ENCODE measurements at places on chromosomes 5 and 9.

DNA sequence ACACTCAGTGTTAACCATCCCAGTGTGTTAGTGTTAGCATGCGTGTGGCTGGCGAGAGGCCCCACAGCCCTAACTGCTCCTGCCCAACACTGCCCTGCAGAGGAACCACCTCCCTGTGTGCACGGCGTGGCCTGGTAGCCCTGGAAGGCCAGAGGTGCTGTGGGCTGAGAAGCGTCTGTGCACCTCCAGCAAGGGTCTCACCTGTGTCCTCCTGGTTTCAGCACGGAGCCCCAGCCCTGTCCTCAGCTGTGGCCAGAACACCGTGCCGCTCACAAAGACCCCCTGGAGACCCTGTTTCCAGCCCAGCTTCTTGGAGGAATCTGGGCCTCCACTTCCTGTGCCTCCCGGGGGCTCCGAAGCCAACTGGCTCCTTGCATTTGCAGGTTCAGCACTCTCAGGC is 56.1 kb upstream of the NRARP start:
- no peak for DNase-seq

GRCh38 chr5:43017428-43017815 is 22.7 kb downstream of the ANXA2R start:
- no peak for DNase-seq

- no peak for DNase-seq
Measured at GRCh38 chr5:8693341-8693844, 824.4 kb downstream of the MTRR start.

DNA sequence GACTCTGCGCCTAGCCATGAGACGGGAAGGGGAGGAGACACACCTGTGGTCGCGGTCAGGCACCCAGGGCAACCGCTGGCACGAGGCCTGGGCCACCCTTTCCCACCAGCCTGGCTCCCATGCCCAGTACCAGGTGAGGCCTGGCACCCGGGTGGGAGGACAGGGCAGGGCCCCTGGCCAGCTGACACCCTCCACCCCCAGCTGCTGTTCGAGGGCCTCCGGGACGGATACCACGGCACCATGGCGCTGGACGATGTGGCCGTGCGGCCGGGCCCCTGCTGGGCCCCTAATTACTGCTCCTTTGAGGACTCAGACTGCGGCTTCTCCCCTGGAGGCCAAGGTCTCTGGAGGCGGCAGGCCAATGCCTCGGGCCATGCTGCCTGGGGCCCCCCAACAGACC is 5.0 kb downstream of the MAMDC4 start:
- no peak for DNase-seq

GRCh38 chr5:179872828-179873575 is 14.4 kb upstream of the MRNIP start:
- DNase-seq = no peak

DNA sequence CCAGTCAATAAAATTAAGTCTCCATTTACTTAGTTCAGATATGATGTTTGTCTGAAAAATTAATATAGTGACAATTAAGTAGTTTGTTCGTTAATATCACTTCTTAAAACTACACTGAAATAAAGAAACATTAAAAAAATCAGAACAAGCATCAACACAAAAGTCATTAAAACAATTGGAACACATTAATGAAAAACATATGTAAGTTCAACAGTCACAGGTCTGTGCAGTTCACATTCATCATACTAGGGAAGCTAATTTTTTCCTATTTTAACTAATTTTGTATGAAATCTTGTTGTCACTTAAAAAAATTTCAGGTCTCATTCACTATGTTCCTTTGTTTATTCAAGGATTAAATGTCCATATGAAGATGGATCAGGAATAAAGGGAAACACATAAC is 22.5 kb downstream of the POC5 start:
- DNase-seq = no peak

GRCh38 chr9:13491138-13491492 is 211.6 kb upstream of the MPDZ start:
- DNase-seq = no peak

DNA sequence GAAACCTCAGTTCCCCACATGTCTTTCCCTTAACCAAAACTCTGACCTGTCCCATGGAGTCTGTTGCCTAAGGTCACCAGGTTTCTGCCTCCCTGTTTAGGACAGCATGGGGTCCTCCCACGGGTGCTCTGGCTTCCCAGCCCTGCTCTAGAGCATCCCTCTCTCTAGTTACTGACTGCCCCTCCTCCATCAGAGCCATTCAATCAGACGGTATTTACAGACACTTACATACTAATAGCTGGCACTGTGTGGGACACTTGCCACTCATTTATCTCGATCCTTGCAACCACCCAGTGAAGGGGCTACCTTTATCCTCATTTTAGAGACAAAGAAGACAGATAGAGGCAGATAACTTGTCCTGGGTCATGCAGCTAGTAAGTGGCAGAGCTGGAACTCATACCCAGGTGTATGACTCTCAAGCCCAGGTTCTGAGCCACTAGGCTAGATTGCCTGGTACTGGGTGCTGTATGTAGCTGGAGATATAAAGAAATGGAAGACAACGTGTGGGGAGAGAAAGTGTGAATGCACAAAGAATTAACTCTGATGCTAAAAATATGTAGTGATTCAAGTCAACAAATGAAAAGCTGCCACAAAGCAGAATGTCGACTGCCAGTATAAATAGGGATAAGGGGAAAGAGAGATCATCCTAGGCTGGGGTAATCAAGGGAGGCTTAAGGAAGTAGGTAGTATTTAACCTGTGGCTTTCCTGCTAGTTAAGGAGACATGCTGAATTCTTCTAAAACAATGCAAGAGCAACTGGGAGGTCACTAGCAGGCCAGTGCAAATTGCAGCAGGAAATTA is 52.5 kb upstream of the PDE8B start:
- DNase-seq = no peak

- DNase-seq = no peak
Measured at GRCh38 chr9:86577420-86578333, 223.5 kb upstream of the TUT7 start.

GRCh38 chr9:101993771-101994170 is 255.3 kb upstream of the GRIN3A start:
- no peak for DNase-seq

GRCh38 chr5:33299621-33300208 is 141.1 kb upstream of the TARS1 start:
- no peak for DNase-seq
